ENCODE measurements at places on chromosomes 2 and 18. TPM values are rescaled to one million over a fixed set of nuclear protein-coding genes. Genes with fewer than 3 reads are reported as not detected.

GRCh38 chr2:159088906-159089305 lies 120.5 kb downstream of the TANC1 start:
- H3K4me3 ChIP-seq = no peak overlapping the region
- DNase-seq = no peak
- H3K27ac ChIP-seq = no peak overlapping the region
- peaks cover 4% of the 10 kb centered on the region for H3K27me3 ChIP-seq

DNA sequence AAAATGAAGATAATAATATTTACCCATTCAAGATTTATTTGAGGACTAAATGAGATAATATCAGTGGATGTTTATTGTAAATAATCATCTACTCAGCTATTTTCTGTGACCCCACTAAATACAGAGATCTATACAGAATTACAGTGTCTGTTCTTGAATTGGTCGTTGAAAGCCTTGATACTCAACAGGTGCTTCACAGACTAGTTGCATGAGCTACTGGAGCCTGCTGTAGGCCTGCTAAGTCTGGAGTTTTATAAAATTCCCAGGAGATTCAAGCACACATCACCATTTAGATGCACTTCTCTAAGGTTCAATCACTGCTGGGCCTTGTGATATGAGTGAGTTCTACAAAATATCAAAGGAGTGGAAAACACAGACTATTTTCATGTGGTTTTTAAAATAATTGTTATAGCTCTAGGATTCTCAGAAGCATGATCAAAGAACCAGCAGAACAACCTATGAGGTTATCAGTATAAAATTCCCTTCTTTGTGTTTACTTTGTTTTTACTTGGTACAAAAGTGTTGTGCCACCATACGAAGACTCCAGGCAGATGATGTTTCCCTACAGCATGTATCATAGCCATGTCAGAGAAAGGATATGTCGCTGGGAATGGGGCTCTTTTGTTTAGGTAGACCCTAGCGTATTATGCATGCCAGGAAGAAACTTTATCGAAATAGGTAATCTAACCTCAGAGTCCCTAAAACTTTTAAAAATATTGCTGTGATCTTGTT lies 7.1 kb downstream of the SULT1C4 start:
- no peak for DNase-seq
- no peaks in the 10 kb centered on the region for H3K36me3 ChIP-seq
- no peaks in the 10 kb centered on the region for H3K4me1 ChIP-seq
- no peak overlapping the region for H3K27ac ChIP-seq
- H3K27me3 ChIP-seq = no peaks in the 10 kb centered on the region

DNA sequence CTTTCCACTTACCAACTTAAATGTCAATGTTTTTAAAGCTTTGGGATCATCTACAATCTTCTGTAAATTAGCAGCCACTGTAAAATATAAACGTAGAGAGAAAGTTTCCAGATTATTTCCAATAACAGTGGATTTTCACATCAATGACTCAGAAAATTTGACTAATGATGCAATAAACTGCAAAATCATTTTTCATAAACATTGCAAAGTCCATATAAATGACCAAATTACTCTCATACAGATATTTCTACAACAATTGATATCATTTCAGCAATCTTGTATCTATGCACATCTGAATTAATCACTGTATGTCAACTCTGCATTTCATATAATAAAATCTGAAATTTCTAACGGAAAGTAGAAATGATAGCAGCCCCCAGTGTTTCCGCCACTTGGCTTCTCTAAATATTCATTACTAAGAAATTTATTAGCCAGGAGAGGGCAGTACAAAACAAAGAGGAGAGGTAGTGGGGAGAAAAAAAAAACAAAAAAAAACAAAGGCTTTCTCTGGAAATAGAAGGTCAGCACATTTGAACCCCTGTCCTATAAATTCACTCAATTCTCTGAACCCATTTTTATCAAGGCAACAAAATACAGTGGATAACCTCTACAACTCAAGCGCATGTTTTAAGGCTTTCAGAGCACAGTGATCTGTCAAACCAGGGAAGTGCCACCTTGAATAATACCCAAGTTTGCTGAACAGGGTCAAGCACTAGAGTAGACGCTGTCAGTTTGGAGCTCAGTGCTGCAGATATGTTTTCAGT lies 282.6 kb downstream of the STK39 start:
- peaks cover 46% of the 10 kb centered on the region for H3K4me1 ChIP-seq
- H3K4me3 ChIP-seq = no peak overlapping the region

DNA sequence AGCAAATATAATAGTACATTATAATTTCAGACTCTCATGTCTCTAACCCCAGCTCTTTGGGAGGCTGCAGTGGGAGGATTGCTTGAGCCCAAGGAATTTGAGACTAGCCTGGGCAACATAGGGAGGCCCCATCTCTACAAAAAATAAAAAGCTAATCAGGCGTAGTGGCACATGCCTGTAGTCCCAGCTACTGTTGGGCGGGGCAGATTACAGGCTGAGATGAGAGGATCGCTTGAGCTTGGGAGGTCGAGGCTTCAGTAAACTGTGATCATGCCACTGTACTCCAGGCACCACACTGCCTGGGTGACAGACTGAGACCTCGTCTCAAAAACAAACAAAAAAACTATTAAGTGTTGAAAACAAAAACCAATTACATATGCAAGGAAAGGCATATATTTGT lies 123.0 kb upstream of the MYO3B start:
- DNase-seq = no peak
- H3K36me3 ChIP-seq = peaks cover 53% of the 10 kb centered on the region
- H3K27ac ChIP-seq = no peak overlapping the region

DNA sequence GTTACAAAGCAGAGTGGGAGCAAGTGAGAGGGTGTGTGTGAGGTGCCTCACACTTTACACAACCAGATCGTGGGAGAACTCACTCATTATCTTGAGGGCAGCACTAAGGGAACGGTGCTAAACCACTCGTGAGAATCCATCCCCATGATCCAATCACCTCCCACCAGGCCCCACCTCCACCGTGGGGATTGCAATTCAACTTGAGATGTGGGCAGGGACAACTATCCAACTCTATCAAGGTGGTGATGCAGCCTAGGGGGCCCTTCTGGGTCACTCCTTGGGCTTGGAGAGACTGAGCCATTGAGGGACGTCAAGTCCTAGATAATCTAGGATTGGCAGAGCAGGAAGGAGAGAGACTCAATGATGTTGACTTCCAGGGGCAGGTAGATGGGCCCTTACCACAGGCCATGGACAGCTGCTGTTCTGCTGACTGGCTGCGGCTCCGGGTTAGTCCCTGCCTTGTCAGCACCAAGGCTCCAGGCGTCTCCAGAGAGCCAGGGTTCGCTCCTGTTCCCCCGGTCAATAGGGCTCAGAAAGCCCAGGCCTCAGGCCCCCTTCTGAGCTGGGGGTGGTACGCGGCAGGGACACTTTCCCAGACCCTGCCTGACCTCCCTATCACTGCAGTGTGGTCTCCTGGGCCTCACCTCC lies 193.2 kb upstream of the HS6ST1 start:
- peaks cover 26% of the 10 kb centered on the region for H3K27me3 ChIP-seq
- H3K27ac ChIP-seq = no peak overlapping the region
- no peak overlapping the region for H3K4me3 ChIP-seq
- H3K36me3 ChIP-seq = no peaks in the 10 kb centered on the region
- no peaks in the 10 kb centered on the region for H3K4me1 ChIP-seq
- no peak for DNase-seq

GRCh38 chr2:105712166-105712915 lies 32.4 kb upstream of the NCK2 start:
- no peak for DNase-seq
- H3K27ac ChIP-seq = no peak overlapping the region
- no peak overlapping the region for H3K4me3 ChIP-seq
- H3K4me1 ChIP-seq = no peaks in the 10 kb centered on the region
- H3K36me3 ChIP-seq = no peaks in the 10 kb centered on the region

GRCh38 chr2:18690342-18690741 lies 101.0 kb upstream of the NT5C1B start:
- no peak overlapping the region for H3K27ac ChIP-seq
- no peaks in the 10 kb centered on the region for H3K4me1 ChIP-seq
- no peak overlapping the region for H3K4me3 ChIP-seq
- H3K36me3 ChIP-seq = no peaks in the 10 kb centered on the region

DNA sequence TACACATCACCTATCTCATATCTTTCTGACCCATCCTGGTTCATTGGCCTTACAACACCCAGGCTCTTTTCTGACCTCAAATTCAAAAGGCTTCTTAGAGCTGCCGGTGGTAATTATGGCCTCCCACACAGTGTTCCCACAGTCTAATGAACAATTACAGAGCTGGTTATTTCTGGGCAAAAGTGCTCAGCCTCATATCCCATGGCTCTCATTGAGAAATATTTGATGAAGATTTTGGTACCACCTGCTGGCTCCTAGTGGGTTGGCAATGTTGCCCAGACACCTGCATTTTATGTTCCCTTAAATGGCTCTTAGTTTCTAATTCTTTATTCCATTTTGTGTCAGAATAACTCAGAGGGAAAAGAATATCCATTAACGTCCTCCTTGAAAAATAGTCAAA lies 20.1 kb upstream of the SCYGR2 start:
- DNase-seq = no peak
- no peaks in the 10 kb centered on the region for H3K4me1 ChIP-seq
- H3K27ac ChIP-seq = no peak overlapping the region
- no peak overlapping the region for H3K4me3 ChIP-seq

- H3K36me3 ChIP-seq = no peaks in the 10 kb centered on the region
- no peak overlapping the region for H3K4me3 ChIP-seq
- H3K27ac ChIP-seq = no peak overlapping the region
- H3K4me1 ChIP-seq = peaks cover 9% of the 10 kb centered on the region
- peaks cover 20% of the 10 kb centered on the region for H3K27me3 ChIP-seq
Observed at GRCh38 chr2:237686659-237687136, 59.3 kb downstream of the LRRFIP1 start.

GRCh38 chr2:236703373-236703709 lies 133.7 kb downstream of the ACKR3 start:
- DNase-seq = no peak
- H3K4me3 ChIP-seq = no peak overlapping the region
- H3K36me3 ChIP-seq = no peaks in the 10 kb centered on the region
- no peaks in the 10 kb centered on the region for H3K4me1 ChIP-seq

GRCh38 chr18:36308711-36309435 lies 11.4 kb downstream of the FHOD3 start:
- H3K4me3 ChIP-seq = no peak overlapping the region
- H3K36me3 ChIP-seq = no peaks in the 10 kb centered on the region
- H3K27me3 ChIP-seq = peaks cover 20% of the 10 kb centered on the region
- DNase-seq = no peak
- no peak overlapping the region for H3K27ac ChIP-seq

- H3K27me3 ChIP-seq = no peaks in the 10 kb centered on the region
- H3K36me3 ChIP-seq = no peaks in the 10 kb centered on the region
- no peak for DNase-seq
- no peak overlapping the region for H3K27ac ChIP-seq
- H3K4me3 ChIP-seq = no peak overlapping the region
Observed at GRCh38 chr2:126635281-126635680, 20.7 kb upstream of the GYPC start.

GRCh38 chr2:35585972-35586371 lies 769.6 kb upstream of the CRIM1 start:
- no peaks in the 10 kb centered on the region for H3K4me1 ChIP-seq
- H3K36me3 ChIP-seq = no peaks in the 10 kb centered on the region
- H3K27me3 ChIP-seq = no peaks in the 10 kb centered on the region

DNA sequence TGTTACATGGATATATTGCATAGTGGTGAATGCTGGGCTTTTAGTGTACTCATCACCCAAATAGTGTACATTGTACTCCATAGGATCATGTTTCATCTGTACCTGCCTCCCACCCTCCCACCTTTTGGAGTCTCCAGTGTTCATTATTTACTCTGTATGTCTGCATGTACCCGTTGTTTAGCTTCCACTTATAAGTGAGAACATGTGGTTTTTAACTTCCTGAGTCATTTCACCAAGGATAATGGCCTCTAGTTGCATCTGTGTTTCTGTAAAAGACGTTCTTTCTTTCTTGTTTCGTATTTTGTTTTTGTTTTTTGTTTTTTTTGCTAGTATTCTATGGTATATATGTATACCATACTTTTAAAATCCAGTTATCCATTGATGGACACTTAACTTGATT lies 107.5 kb downstream of the MSTN start:
- no peaks in the 10 kb centered on the region for H3K27me3 ChIP-seq
- no peak overlapping the region for H3K4me3 ChIP-seq
- no peak for DNase-seq
- H3K4me1 ChIP-seq = no peaks in the 10 kb centered on the region
- H3K27ac ChIP-seq = no peak overlapping the region

- DNase-seq = no peak
- no peaks in the 10 kb centered on the region for H3K36me3 ChIP-seq
- H3K27ac ChIP-seq = no peak overlapping the region
- H3K27me3 ChIP-seq = peaks cover 8% of the 10 kb centered on the region
- H3K4me1 ChIP-seq = no peaks in the 10 kb centered on the region
Observed at GRCh38 chr2:104965900-104966299, 72.0 kb upstream of the MRPS9 start.

DNA sequence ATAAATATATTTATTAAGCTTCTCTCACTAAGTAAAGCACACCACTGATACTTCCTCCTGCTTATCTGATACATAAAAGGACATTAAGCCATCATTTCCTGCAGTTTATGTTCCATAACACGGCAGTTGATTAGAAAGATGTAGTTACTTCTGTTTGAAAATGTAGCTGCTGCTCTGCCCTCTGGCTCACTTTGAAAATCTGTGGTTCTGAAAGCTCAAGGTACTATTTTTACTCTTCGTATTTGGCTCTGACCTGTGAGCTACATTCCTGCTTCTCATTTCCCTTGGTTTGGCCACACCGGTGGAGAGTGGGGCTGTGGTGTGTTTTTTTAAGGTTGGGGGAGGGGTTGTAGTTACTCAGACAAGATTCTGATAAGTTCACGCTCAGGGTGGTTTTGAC lies 12.8 kb upstream of the TTN start:
- no peak overlapping the region for H3K4me3 ChIP-seq
- H3K4me1 ChIP-seq = no peaks in the 10 kb centered on the region
- no peaks in the 10 kb centered on the region for H3K36me3 ChIP-seq
- H3K27me3 ChIP-seq = no peaks in the 10 kb centered on the region

- no peak for DNase-seq
- no peaks in the 10 kb centered on the region for H3K36me3 ChIP-seq
- peaks cover 16% of the 10 kb centered on the region for H3K4me1 ChIP-seq
- H3K27ac ChIP-seq = no peak overlapping the region
- H3K4me3 ChIP-seq = no peak overlapping the region
- H3K27me3 ChIP-seq = no peaks in the 10 kb centered on the region
Observed at GRCh38 chr18:2653467-2653866, 2.1 kb upstream of the SMCHD1 start.

REEP1 gene
- polyA plus RNA-seq = 0.21 TPM

SIGLEC15 gene
- polyA plus RNA-seq = not detected

IRS1 gene
- polyA plus RNA-seq = 0.09 TPM

COL4A4 gene
- not detected for polyA plus RNA-seq

NOTO gene
- not detected for polyA plus RNA-seq

CRACDL gene
- polyA plus RNA-seq = not detected

SKOR2 gene
- polyA plus RNA-seq = not detected

FOXD4L1 gene
- 0.73 TPM for polyA plus RNA-seq

SLC30A3 gene
- polyA plus RNA-seq = 2.3 TPM

ZEB2 gene
- polyA plus RNA-seq = 46.5 TPM

Measured in K562 (cell line).